Astrocyte of the hippocampus (primary cell): ENCODE measurements at places on chromosomes 7 and 10.

GRCh38 chr7:50505553-50506210, 55.5 kb upstream of the FIGNL1 start:
- DNase-seq: no peak

GRCh38 chr7:98978672-98979071, 100.3 kb downstream of the TRRAP start:
- DNase-seq: no peak

- DNase-seq: no peak
Measured at GRCh38 chr7:80601999-80602398, 36.4 kb upstream of the CD36 start.

- DNase-seq: peak; percentile 55
Measured at GRCh38 chr7:112770051-112770450, 20.1 kb downstream of the TMEM168 start.

GRCh38 chr7:32145911-32146310, 75.7 kb upstream of the PDE1C start:
- no peak for DNase-seq
